ENCODE measurements at places on chromosomes 12 and 14.

- no peak for DNase-seq
Observed at GRCh38 chr12:19826980-19827550, 387.8 kb downstream of the AEBP2 start.

DNA sequence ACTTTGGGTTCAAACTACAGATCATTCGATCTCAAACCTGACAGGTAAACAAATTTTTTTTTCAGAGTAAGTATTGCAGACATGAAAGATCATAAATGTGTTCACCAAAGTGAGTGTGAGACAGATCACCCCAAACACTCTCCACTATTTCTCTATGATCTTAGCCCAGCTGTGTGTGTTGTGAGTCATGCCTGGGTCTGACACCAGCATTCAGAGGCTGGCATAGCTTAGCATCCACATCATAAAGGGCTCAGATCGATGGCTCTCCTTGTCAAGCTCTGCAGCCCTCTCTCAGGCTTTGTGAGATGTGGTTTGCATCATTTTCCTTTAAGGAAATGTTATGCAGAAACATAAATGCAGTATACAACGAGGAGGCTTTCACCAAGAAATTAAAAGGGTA, 164.9 kb downstream of the ETV6 start:
- DNase-seq: peak; percentile 29

- DNase-seq: no peak
Observed at GRCh38 chr12:21353948-21354347, 18.8 kb upstream of the IAPP start.

DNA sequence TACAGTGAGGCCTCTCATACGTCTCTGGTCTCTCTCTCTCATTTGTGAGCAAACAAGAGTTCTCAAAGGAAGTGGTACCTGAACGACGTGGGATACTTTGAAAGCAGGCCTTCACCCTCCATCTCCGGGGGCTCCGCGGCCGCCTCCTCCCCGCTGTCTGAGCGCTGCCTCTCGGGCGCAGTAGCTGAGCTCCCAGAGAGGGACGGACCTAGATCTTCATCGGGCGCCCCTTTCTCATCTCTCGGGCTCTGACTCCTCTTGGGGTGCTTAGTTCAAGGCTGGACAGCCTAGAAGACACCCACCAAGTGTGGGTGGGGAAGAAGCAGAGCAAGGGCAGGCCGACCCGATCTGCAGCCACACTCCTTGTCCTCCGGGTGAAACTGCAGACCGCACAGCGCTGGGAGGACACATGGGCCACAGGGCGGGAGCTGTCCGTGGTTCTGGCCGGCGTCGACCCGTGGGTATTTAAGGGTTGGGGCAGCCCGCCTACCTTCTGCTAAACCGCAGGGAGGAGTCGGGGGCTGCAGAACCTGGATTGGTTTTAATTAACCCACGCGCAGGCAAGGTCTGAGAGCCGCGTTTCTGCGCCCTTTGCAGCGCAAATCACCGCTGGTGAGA, 92.7 kb downstream of the PAH start:
- no peak for DNase-seq

GRCh38 chr12:7948589-7949260, 12.7 kb upstream of the SLC2A3 start:
- no peak for DNase-seq

- DNase-seq: no peak
Observed at GRCh38 chr14:61839507-61839906, 77.3 kb downstream of the SNAPC1 start.

GRCh38 chr12:119259484-119259883, 75.0 kb upstream of the CCDC60 start:
- DNase-seq: no peak

DNA sequence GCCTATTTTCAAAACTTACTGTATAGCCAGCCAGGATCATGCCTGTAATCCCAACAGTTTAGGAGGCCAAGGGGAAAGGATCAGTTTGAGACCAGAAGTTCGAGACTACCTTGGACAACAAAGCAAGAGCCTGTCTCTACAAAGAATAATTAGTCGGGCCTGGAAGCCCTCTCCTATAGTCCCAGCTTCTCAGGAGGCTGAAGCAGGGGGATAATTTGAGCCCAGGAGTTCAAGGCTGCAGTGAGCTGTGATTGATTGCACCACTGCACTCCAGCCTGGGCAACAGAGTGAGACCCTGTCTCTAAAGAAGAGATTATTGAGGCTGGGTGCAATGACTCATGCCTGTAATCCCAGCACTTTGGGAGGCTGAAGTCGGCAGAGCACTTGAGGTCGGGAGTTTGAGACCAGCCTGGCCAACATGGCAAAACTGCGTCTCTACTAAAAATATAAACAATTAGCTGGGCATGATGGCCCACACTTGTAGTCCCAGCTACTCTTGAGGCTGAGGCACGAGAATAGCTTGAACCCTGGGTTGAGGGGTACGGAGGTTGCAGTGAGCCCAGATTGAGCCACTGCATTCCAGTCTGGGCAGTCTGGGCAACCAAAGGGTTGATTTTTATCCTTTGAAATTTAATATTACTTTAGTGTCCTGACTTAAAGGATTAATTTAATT, 14.1 kb downstream of the EID3 start:
- no peak for DNase-seq

DNA sequence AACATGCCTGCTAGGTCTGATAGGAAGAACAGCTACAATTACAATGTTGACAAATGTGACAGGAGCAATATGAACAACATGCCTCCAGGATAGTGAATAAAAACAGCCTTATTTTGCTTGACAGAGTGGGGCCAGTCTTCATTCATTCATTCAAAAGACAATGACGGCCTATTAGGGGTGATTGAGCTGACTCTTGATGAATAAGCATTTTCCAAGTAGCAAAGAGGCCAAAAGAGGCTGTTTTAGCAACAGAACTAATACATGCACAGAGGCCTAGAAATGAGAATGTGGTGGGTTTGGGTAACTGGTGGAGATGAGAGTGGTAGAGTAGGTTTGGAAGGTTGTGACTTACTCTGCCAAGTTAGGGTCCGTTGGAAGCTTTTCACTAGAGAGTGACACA, 138.3 kb downstream of the APAF1 start:
- no peak for DNase-seq

DNA sequence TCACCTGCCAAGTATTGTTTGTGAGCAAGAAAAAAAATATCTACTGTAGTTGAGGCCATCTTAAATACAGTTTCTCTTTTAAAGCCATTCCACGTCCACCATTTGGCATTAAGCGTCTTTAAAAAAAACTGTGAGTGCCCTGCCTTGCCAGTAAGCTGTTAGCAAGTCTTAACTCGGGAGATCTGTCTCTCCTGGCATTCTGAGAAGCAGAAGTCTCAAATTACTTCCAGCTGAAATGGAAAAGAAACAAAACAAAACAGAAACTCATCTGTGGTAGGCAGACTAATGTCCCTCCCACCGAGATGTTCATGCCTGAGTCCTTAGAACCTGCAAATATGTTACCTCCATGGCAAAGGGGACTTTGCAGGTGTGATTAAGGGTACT, 126.2 kb downstream of the CRADD start:
- no peak for DNase-seq

- DNase-seq: no peak
Observed at GRCh38 chr14:73842851-73843250, 8.8 kb upstream of the PTGR2 start.

GRCh38 chr14:39368261-39368959, 63.8 kb downstream of the FBXO33 start:
- DNase-seq: peak; percentile 7

GRCh38 chr14:99671235-99672224, 12.6 kb upstream of the CYP46A1 start:
- DNase-seq: no peak

DNA sequence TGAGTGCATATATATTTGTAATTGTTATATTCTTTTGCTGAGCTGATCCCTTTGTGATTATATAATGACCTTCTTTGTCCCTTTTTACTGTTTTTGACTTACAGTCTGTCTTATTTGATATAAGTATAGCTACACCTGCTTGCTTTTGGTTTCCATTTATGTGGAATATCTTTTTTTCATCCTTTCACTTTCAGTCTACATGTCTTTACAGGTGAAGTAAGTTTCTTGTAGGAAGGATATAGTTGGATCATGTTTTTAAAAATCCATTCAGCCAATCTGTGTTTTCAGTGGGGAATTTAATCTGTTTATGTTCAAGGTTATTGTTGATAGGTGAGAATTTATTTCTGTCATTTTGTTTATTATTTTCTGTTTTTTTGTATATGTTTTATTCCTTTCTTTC, 12.1 kb downstream of the GZMH start:
- no peak for DNase-seq

- peak; percentile 15 for DNase-seq
Observed at GRCh38 chr14:39228509-39229221, 5.0 kb upstream of the MIA2 start.

- DNase-seq: no peak
Observed at GRCh38 chr12:94255006-94255405, 106.6 kb downstream of the PLXNC1 start.

GRCh38 chr12:6234906-6235305, 34.7 kb downstream of the CD9 start:
- DNase-seq: no peak

DNA sequence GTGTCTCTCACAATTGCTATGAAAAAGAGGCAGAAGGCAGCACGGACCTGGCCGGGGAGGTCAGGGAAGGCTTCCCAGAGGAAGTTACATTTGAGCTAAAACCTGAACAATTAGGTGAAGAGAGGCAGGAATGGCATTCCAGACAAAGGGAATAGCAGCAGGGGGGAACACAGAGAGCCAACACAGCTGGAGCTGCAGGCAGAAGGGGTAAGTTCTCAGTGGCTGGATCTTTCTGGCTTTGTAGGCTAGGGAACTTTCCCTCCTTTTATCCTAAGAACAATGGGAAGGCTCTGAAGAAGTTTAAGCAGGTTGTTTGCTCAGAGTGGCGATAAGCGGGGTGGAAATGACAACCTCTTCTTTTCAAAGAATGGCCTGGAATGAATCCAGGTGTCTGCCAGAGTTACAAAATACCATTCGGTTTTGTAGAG, 100.0 kb downstream of the PRIMA1 start:
- no peak for DNase-seq

- no peak for DNase-seq
Observed at GRCh38 chr14:55120571-55121495, 8.2 kb upstream of the LGALS3 start.

DNA sequence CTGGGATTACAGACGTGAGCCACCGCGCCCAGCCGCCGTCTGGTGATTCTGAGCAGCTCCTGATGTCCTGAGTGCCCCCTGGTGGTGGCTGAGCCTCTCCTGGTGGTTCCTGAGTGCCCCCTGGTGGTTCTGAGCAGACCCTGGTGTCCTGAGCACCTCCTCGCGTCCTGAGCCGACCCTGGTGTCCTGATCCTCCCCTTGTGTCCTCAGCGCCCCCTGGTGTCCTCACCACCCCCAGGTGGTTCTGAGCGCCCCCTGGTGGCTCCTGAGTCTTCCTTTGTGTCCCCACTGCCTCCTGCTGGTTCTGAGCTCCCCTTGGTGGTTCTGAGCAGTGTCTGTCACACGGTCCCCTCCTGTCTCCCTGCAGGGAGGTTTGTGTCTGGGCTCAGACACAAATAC, 1304.9 kb downstream of the TMEM121 start:
- DNase-seq: peak; percentile 54

DNA sequence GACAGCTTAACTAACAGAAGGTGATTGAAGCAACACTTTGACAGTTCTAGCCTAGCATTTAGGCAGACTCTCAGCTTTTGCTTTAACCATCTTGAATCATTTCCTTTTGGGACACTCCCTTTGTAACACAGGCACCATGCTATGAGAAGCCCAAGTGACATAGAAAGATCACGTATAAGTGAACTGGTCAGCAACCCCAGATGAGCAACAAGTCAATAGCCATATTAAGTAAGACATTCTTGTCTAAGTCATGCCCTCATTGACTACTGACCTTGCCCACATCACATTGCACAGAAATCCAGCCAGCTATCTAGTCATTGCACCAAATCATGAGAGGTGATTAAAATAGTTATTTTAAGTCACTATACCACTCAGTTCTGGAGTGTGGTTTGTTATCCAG, 476.8 kb downstream of the TRHDE start:
- DNase-seq: no peak

- no peak for DNase-seq
Observed at GRCh38 chr14:74653386-74654138, 41.5 kb upstream of the LTBP2 start.

GRCh38 chr12:70719672-70720420, 82.6 kb upstream of the PTPRB start:
- DNase-seq: no peak

DNA sequence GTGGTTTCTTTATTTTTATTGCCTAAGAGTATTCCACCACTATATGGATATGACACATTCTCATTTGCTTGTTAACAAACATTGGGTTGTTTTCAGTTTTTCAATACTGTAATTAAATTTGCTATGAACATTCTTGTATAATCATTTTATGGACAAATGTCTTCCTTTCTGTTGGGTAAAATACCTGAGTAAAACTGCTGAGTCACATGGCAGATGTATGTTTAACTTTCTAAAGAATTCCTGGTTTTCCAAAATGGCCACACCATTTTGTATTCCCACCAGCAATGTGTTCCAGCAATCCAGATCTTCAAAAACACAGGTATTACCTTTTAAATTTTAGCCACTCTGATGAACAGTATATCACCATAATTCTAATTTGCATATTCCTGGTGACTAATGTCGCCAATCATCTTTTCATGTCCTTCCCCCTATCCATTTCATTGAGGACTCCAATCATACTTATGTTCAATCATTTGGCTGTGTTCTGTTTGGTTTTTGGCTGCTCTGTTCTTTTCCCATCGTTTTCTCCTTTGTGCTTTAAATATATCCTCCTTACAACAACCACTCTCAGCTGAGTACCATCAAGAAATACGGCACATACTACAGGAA, 36.0 kb downstream of the CDK17 start:
- no peak for DNase-seq

GRCh38 chr12:79033788-79034187, 169.2 kb downstream of the SYT1 start:
- no peak for DNase-seq

- DNase-seq: no peak
Observed at GRCh38 chr14:49858383-49858782, 5.8 kb upstream of the NEMF start.
